ENCODE measurements at places on chromosomes 13 and 19.
A peak's percentile ranks its signal among the peaks of the same experiment; 100 is the strongest.

DNA sequence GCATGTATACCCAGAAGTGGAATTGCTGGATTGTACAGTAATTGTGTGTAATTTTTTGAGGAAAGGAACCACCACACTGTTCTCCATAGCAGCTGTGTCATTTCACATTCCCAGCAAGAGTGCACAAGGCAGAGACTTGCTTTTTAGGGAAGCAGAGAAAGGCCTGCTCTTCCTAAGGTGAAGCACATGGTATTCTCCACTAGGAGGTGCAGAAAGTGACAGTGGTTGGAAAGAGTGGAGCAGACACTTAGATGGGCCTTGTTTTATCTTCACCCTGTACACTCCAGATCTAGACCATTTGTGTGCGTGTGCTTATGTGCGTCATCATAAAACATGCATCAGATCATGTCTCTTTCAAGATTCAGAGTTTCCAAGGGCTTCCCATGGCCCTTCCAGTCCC lies 35.0 kb downstream of the FAM124A start:
- no peak for DNase-seq

DNA sequence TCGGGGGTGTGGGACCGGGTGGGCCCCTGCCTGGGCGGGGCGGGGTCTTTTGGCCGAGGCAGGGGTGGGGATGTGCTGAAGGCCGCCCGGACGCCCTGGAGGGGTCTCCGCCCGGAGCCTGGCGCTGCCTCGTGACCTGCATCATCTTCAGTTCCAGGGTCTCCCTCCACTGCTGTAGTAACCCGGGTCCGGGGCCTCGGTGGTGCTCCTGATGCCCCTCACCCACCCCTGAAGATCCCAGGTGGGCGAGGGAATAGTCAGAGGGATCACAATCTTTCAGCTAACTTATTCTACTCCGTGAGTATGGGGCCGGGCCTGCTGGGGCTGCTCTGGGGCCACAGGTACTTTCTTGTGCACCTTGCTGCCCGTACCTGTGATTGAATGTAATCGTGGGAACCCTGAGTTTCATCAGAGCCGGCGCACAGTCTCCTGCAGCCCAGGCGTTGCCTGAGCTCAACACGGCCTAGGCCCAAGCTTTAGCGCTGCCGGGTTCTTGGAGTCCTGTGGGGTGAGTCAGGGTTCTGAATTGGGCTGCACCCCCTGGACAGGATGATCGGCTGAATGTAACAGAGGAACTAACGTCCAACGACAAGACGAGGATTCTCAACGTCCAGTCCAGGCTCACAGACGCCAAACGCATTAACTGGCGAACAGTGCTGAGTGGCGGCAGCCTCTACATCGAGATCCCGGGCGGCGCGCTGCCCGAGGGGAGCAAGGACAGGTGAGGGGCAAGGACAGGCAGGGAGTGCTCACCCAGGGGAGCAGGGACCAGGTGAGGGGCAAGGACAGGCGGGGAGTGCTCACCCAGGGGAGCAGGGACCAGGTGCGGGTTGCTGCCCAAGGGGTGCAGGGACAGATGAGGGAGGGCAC lies 10.5 kb downstream of the PEAK3 start:
- no peak for DNase-seq

DNA sequence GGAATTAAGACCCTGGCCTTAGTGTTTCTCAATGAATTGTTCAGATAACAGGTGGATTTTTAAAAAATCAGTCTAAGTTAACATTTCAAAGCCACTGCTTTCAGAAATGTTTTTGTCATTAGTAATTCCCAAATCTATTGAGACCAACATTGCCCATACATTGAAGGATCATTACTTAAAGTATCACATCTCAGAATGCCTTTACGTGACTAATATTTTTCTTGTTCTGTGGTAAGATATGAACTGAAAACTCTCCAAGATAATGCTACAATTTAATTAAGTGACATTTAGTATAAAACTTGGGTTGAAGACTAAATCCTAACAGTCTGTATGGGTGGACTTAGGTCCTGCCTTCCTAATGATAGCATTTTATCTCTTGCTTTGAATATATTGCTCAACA lies 59.4 kb upstream of the POSTN start:
- no peak for DNase-seq

DNA sequence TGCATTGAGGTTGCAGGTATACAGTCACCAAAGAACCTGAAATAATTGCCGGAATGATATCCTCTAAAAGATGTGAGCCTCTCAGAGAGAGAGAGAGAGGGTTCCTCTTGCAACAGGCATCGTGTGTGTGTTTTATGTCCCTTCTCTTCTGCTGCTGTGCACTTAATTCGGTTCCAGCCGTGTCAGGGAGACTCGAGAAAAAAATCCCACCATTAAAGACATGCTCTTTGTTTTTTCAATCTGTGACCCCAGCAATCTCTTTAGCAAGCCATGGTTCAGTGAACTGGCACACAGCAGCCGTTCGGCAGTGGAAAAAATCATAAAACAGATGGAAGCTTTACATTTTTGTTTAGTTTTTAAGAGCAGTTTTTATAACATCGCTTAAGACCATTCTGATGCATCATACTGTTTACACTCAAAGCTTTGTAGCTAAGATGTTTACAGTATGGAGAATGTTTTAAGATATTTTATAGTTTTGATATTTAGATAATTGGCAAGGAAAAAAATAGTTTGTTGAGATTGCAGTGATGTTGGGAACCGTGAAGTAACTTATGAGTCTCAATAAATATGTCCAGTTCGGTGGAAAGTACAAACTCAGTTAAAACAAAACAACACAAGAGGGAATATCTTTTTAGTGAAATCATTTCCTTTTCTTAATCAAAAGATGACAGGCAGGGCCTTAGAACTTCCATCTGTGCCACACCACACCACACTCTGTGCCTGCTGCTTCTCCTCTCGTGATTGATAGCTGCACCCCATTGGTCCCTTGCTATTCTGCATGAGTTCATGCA lies 31.2 kb upstream of the ZNF536 start:
- DNase-seq: no peak

DNA sequence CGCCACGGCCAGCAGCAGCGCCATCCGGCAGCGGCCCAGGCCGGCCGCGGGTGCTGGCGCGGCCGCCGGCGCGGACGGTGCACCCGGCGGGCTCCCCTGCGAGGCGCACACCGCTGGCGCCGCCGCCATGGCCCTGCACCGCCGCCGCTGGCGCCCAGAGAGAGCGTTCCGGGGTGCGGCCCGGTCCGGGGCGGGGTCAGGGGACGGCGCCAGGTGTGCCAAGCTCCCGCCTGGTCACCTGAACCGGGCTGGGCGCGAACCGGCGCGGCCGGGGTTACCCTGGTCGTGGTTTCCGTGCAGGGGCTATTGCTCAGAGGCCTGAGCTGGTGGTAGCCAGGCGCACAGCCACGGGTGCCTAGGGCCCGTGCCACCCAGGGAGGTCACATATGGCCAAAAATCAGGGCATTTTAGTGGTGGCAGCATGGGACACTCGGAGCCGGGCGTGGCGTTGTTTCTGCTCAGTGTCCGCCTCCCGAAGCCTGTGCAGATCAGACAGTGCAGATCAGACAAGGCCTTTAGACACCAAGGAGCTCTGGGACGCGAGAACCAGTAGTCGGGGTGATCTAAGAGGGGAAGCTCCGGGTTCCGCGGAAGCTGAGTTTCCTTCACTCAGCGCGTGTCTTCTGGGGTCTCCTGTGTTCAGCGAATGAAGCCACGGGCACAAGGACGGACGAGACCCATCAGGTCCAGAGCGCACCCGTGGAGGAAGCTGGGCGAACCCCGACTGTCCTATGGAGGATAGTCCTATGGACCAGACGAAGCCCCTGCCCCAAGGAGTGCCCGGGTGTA lies at the start of gene TMEM238:
TSS of gene TMEM238 (minus strand) at position 162 of the 789 bp plus-strand sequence. CDS start at position 129, 33 bp downstream.
- no peak for DNase-seq

GRCh38 chr19:12838182-12838885 lies at the start of gene MAST1:
Gene MAST1, plus strand, starts transcription at chr19:12838515. Its CDS starts 58 bp downstream, at chr19:12838573.
- DNase-seq: peak; percentile 56

- DNase-seq: peak; percentile 21
Measured at GRCh38 chr13:26872525-26873385, 112.2 kb upstream of the GPR12 start.

DNA sequence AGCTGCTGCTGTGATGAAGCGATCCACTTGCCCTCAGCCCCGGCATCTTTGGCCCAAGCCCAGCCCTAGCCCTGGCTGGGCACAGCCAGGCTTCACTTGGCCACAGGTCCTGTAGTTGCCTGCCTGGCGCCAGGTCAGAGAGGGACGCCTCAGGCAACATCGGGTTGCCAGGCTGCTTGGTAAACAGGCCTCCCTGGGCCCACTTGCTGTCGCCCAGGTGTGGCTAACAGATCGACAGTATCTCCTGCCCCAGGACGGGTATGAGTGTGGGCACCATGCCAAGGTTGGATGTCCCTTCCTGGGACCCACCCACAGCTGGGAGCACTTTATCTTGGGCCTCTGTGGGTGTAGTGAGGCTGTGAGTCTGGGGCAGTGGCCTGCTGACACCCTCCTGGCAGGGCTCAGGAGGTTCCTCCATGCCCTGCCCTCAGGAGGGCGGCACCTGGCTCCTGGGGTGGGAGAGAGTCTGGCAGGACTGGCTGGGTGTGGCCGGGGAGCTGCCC lies 27.8 kb downstream of the CARM1 start:
- no peak for DNase-seq

GRCh38 chr13:35859981-35860380 lies 271.2 kb downstream of the DCLK1 start:
- no peak for DNase-seq

GRCh38 chr13:22903301-22903700 lies 277.5 kb upstream of the SGCG start:
- DNase-seq: no peak

DNA sequence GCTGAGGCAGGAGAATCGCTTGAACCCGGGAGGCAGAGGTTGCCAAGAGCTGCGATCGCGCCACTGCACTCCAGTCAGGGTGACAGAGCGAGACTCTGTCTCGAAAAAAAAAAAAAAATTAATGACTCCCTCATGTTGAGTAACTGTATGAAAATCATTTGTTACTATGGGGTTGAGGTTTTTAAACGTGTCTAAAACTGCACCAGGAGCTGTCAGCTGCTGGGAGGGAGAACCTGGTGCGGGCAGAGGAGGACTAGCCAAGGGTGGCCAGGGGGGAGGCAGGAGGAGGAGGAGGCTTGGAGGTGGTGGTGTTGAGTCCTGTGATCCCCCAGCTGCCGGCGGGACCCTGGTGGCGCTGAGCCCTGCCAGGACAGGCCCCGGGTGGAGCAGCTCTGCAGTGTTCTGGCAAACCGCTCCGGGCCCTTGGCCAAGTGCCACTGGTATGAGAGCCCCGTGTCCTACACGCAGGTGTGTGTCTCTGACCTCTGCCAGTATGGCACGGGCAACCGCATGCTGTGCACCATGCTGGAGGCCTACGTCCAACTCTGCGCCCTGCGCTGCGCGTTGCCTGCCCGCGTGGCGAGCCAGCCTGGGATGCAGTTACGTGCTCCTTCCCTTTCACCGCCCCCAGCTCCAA lies 17.1 kb upstream of the FXYD3 start:
- DNase-seq: no peak

- no peak for DNase-seq
Measured at GRCh38 chr13:28494778-28495537, at the start of gene FLT1. Gene FLT1, minus strand, starts transcription at chr13:28495128. Its CDS starts 285 bp downstream, at chr13:28494843.

GRCh38 chr19:58500242-58500641 lies 11.6 kb downstream of the SLC27A5 start:
- DNase-seq: no peak

All from stimulated activated CD4-positive, alpha-beta T cell treated with anti-CD3 and anti-CD28 coated beads, Interleukin-4, amount 100 ng/mL, for 48 hours (primary cell).